ENCODE measurements at places on chromosomes 12 and 14.

- DNase-seq = no peak
- H3K36me3 ChIP-seq = no peaks in the 10 kb centered on the region
- H3K4me3 ChIP-seq = no peak overlapping the region
- H3K27ac ChIP-seq = no peak overlapping the region
These were observed 35.0 kb upstream of the BEGAIN start for GRCh38 chr14:100622224-100622623.

- no peaks in the 10 kb centered on the region for H3K36me3 ChIP-seq
- no peak overlapping the region for H3K4me3 ChIP-seq
- no peak for DNase-seq
- H3K27ac ChIP-seq = no peak overlapping the region
These were observed 262.5 kb upstream of the CAND1 start for GRCh38 chr12:67006610-67007009.

GRCh38 chr14:74592476-74593201 lies 19.4 kb downstream of the LTBP2 start:
- H3K27me3 ChIP-seq = no peaks in the 10 kb centered on the region
- H3K4me1 ChIP-seq = no peaks in the 10 kb centered on the region
- no peak for DNase-seq
- H3K36me3 ChIP-seq = no peaks in the 10 kb centered on the region
- no peak overlapping the region for H3K4me3 ChIP-seq

GRCh38 chr12:111438481-111438880 lies 32.8 kb downstream of the SH2B3 start:
- no peak for DNase-seq
- H3K4me1 ChIP-seq = peaks cover 19% of the 10 kb centered on the region
- peak overlapping the region; percentile 29 for H3K27ac ChIP-seq
- H3K36me3 ChIP-seq = no peaks in the 10 kb centered on the region

DNA sequence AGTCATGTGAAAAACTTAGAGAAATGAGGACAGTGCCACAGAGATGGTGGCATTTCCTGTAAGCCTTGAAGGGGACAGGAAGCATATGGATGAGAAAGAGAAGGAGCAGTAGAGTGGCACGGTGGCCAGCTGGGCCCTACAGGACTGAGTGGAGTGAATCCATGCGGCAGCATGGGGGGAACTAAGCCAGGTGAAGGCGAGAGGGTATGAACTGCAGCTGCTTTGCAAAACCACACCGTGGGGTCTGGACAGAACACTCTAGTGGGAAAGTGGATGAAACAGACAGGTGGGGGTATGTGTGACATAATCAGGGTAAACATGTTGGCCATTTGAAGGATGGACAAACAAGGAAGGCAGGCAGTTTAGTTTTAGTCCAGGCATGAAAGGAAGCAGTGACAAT lies 10.4 kb upstream of the SYCP3 start:
- no peak overlapping the region for H3K27ac ChIP-seq
- H3K27me3 ChIP-seq = no peaks in the 10 kb centered on the region
- no peak for DNase-seq
- no peaks in the 10 kb centered on the region for H3K36me3 ChIP-seq
- H3K4me3 ChIP-seq = no peak overlapping the region

DNA sequence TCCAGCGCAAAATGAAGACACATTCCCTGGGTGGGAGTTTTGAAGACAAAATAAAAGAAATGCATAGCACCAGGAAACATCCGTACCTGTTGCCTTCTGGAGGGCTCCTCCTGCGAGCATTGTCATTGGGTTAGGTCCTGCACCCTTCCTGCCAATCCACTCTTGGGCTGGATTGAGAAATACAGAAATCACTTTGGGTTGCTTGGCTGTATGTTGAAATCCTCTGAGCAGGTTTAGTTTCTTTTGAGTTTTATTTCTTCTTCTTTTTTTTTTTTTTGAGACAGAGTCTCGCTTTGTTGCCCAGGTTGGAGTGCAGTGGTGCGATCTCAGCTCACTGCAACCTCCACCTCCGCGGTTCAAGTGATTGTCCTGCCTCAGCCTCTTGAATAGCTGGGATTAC lies 67.6 kb downstream of the ARF6 start:
- H3K27me3 ChIP-seq = no peaks in the 10 kb centered on the region
- H3K27ac ChIP-seq = peak overlapping the region; percentile 88
- H3K4me3 ChIP-seq = no peak overlapping the region
- no peaks in the 10 kb centered on the region for H3K36me3 ChIP-seq
- peaks cover 51% of the 10 kb centered on the region for H3K4me1 ChIP-seq

GRCh38 chr12:68686262-68686594 lies 550 bp upstream of the NUP107 start:
- H3K27me3 ChIP-seq = no peaks in the 10 kb centered on the region
- no peak for DNase-seq
- peaks cover 8% of the 10 kb centered on the region for H3K36me3 ChIP-seq
- peak overlapping the region; percentile 87 for H3K27ac ChIP-seq
- peak overlapping the region; percentile 97 for H3K4me3 ChIP-seq
- peaks cover 24% of the 10 kb centered on the region for H3K4me1 ChIP-seq

DNA sequence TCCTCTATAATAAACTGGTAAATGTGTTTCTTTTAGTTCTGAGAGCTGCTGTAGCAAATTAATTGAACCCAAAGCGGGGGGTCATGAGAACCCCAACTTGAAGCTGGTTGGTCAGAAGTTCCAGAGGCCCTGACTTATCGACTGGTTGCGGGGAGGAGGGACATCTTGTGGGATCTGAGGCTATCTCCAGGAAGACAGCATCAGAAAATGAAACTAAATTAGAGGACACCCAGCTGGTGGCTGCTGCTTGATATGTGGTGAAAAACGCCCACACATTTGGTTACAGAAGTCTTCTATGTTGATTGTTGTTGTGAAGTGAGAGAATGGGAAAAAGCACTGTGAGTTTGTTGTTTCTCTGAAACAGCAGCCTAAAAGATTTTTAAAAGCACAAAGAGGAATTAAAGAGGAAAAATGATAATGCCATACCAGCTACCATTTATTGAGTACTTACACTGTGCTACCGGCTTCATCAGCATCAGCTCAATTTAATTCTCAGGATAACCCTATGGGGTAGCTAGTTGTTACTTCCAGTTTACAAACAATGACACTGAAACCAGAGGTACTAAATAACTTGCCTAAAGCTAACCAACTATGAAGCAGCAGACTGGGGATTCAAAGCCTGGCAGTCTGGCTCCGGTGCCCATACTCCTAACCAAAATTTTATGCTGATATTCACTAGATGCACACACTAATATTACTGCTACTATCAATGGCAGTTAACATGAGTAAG lies 24.3 kb downstream of the DDX24 start:
- no peak for DNase-seq
- 0 out of 2 replicates have a peak, but pooled peaks cover under 1% of the 10 kb centered on the region for H3K36me3 ChIP-seq
- H3K4me1 ChIP-seq = no peaks in the 10 kb centered on the region
- H3K27ac ChIP-seq = no peak overlapping the region

GRCh38 chr14:73588695-73589094 lies 3.0 kb upstream of the ACOT4 start:
- H3K27me3 ChIP-seq = no peaks in the 10 kb centered on the region
- no peaks in the 10 kb centered on the region for H3K36me3 ChIP-seq
- DNase-seq = no peak
- H3K4me3 ChIP-seq = no peak overlapping the region

DNA sequence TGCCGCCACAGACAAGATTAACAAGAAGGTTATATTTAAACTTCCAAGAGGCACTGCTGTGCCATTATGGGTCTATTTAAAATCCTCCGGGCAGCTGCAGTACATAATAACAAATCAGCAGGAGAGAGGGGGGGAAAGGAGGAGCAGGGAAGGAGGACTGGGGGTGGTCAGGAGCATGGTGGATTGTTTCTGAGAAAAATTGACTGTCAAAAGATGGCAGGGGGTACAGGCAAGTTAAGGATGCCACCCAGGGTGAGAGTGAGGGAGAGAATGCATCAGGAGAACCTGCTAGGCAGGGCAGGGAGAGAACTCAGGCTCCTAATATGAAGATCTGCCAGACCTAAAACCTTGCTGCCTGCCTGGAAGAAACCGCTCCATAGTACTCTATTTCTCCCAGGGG lies 181.8 kb downstream of the GRIN2B start:
- no peaks in the 10 kb centered on the region for H3K36me3 ChIP-seq
- H3K27me3 ChIP-seq = 0 out of 2 replicates have a peak, but pooled peaks cover 3% of the 10 kb centered on the region
- DNase-seq = no peak
- no peaks in the 10 kb centered on the region for H3K4me1 ChIP-seq
- no peak overlapping the region for H3K4me3 ChIP-seq
- no peak overlapping the region for H3K27ac ChIP-seq

GRCh38 chr12:4685317-4685716 lies 34.9 kb upstream of the GALNT8 start:
- no peaks in the 10 kb centered on the region for H3K27me3 ChIP-seq
- H3K4me3 ChIP-seq = no peak overlapping the region
- DNase-seq = no peak
- H3K27ac ChIP-seq = no peak overlapping the region
- H3K36me3 ChIP-seq = peaks cover 23% of the 10 kb centered on the region
- H3K4me1 ChIP-seq = no peaks in the 10 kb centered on the region

DNA sequence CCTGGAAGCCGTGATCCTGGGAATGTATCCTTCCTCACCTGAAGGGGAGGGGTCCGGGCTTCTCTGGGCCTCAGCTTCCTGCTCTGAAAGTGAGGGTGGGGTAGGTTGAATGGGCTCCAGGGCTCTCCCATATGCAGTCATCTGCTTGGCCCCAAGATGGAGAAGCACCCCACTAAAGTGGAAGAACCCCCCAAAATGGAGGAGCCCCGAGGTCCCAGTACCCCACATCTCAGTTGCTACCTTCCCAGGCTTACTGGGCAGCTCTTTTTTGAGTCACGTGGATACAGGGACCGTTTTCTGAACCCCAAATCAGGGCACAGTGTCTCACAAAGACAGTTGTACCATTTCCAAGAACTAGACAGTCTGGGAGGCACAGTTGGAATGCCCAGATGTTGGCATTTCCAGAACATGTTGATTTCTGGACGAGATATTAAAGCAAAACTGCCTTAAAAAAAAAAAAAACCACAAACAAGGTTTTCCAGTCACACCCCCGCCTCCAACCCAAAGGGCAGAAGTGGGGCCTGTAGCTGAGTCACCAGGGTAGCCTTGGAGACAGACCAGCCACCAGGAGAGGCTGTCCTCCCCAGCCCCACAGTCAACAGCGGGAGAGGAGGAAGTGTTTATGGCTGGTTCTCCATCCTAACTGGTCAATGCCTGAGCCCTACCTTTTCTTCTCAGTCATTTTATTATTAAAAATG lies 12.1 kb downstream of the VASH1 start:
- DNase-seq = peak; percentile 96
- H3K27ac ChIP-seq = no peak overlapping the region
- H3K36me3 ChIP-seq = no peaks in the 10 kb centered on the region
- peaks cover 17% of the 10 kb centered on the region for H3K4me1 ChIP-seq
- no peak overlapping the region for H3K4me3 ChIP-seq

- no peaks in the 10 kb centered on the region for H3K4me1 ChIP-seq
- H3K27me3 ChIP-seq = no peaks in the 10 kb centered on the region
- H3K4me3 ChIP-seq = no peak overlapping the region
- H3K27ac ChIP-seq = no peak overlapping the region
- no peaks in the 10 kb centered on the region for H3K36me3 ChIP-seq
These were observed 13.3 kb upstream of the LRRC10 start for GRCh38 chr12:69623970-69624369.

- peaks cover 23% of the 10 kb centered on the region for H3K4me1 ChIP-seq
- H3K4me3 ChIP-seq = no peak overlapping the region
These were observed 104.7 kb downstream of the PRKCH start for GRCh38 chr14:61426048-61426447.

DNA sequence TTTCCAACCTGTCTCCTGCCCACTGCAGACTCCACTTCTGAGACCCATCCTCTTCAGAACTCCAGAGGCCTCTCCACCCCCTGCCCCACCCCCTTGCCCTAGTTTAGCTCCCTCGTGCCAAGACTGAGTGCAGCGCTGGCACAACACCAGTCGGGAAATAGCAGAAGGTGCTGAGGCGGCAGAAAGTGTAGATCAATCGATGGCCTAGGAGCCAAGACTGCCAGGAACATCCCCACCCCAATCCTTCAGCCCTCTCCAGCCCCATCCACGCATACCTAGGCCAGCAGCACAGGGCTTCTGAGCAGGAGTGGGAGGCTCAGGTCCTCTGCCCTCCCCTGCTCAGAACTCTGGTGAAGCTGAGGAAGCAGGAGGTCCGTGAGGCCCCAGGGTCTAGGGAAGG lies 1.1 kb downstream of the CPNE6 start:
- no peak overlapping the region for H3K4me3 ChIP-seq
- H3K27me3 ChIP-seq = peaks cover 13% of the 10 kb centered on the region
- no peaks in the 10 kb centered on the region for H3K36me3 ChIP-seq
- H3K27ac ChIP-seq = no peak overlapping the region
- H3K4me1 ChIP-seq = no peaks in the 10 kb centered on the region
- DNase-seq = no peak

- DNase-seq = no peak
- H3K36me3 ChIP-seq = no peaks in the 10 kb centered on the region
- no peaks in the 10 kb centered on the region for H3K27me3 ChIP-seq
- no peak overlapping the region for H3K27ac ChIP-seq
- no peak overlapping the region for H3K4me3 ChIP-seq
- no peaks in the 10 kb centered on the region for H3K4me1 ChIP-seq
These were observed 1006.4 kb upstream of the TMEM132C start for GRCh38 chr12:127260531-127260930.

DNA sequence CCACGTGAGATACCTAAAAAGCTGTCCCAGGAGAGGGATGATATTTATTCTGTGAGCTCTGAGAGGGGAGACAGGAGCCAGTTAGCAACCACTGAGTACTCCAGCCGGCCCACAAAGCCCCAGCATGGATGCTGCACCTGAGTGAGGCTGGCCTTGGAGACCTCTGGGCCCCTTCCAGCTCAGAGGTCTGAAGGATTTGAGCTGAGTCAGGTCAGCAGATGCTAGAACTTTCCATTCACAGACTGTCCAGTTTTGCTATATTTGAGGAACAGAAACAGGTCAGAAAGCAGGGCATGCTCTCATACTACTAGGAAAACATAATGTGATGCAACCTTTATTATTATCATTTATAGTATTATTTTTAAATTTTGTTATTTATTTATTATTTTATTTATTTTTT lies 15.0 kb upstream of the MAPKAPK5 start:
- no peak overlapping the region for H3K27ac ChIP-seq
- H3K27me3 ChIP-seq = peaks cover 11% of the 10 kb centered on the region
- 0 out of 2 replicates have a peak, but pooled peaks cover 6% of the 10 kb centered on the region for H3K4me1 ChIP-seq
- DNase-seq = no peak
- no peak overlapping the region for H3K4me3 ChIP-seq

- no peaks in the 10 kb centered on the region for H3K4me1 ChIP-seq
- H3K36me3 ChIP-seq = no peaks in the 10 kb centered on the region
- peaks cover 78% of the 10 kb centered on the region for H3K27me3 ChIP-seq
These were observed 147.5 kb upstream of the C14orf180 start for GRCh38 chr14:104431929-104432541.

GRCh38 chr12:77001276-77001675 lies 64.1 kb downstream of the E2F7 start:
- DNase-seq = no peak
- no peaks in the 10 kb centered on the region for H3K36me3 ChIP-seq
- H3K27ac ChIP-seq = no peak overlapping the region
- H3K4me1 ChIP-seq = no peaks in the 10 kb centered on the region
- no peak overlapping the region for H3K4me3 ChIP-seq

- H3K36me3 ChIP-seq = no peaks in the 10 kb centered on the region
- DNase-seq = peak; percentile 87
- H3K4me3 ChIP-seq = no peak overlapping the region
- peak overlapping the region; percentile 33 for H3K27ac ChIP-seq
These were observed 91.0 kb upstream of the EEA1 start for GRCh38 chr12:93019975-93020630.

GRCh38 chr12:121116318-121117225 lies 16.1 kb upstream of the P2RX7 start:
- H3K36me3 ChIP-seq = no peaks in the 10 kb centered on the region
- H3K27me3 ChIP-seq = no peaks in the 10 kb centered on the region
- H3K27ac ChIP-seq = no peak overlapping the region
- no peak for DNase-seq
- H3K4me1 ChIP-seq = no peaks in the 10 kb centered on the region
- H3K4me3 ChIP-seq = no peak overlapping the region
